ENCODE measurements at places on chromosomes 7 and 10. TPM values are rescaled to one million over a fixed set of nuclear protein-coding genes. Genes with fewer than 3 reads are reported as not detected.

The CRHR2 gene
- not detected for total RNA-seq

The SAP25 gene
- 0.39 TPM for total RNA-seq

The RBP4 gene
- total RNA-seq, result 10.4 TPM

The NPFFR1 gene
- not detected for total RNA-seq

The CNPY1 gene
- not detected for total RNA-seq

The GIMAP2 gene
- not detected for total RNA-seq

The ASB10 gene
- total RNA-seq, result not detected

Data from A549 treated with GW870086 at 1 μM for 4 hours (cell line).